Fibroblast of mammary gland (primary cell): ENCODE measurements at places on chromosomes 1 and 21.

- DNase-seq: no peak
These were observed 34.9 kb upstream of the LYPLAL1 start for GRCh38 chr1:219138747-219139146.

DNA sequence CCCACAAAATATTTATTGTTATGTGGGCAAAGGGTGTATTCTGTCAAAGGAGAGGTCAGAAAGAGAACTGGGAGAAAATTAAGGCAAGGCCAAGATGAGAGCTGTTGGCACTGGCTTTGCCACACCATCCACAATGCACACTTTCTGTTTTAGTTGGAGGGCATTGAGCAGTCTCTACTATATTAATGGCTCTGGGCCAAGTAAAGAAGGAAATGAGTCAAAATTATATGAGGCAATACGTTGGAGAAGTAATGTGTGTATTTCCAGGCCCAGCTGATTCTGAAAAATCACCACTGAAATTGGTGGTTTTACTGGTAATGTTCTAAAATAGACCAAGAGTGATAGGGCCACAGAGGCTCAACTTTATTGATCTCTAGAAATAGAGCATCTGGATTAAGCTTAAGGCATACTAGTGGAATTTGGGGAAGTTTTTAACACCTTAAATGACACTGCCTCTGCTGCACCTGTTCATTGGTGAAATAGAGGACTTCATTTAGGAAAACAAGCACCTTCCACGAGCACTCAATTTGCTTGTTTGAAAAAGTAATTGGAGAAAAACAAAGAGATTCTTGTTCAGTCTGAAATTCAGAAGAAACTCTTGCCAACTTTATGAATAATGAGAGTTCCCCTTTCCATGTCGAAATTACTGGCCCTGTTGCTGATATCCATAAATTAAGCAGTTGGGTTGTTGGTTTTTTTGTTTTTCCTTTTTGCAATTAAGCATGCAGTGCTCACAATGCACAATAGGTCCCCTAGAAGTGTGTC, 424.9 kb downstream of the ADGRL2 start:
- DNase-seq: peak; percentile 75

DNA sequence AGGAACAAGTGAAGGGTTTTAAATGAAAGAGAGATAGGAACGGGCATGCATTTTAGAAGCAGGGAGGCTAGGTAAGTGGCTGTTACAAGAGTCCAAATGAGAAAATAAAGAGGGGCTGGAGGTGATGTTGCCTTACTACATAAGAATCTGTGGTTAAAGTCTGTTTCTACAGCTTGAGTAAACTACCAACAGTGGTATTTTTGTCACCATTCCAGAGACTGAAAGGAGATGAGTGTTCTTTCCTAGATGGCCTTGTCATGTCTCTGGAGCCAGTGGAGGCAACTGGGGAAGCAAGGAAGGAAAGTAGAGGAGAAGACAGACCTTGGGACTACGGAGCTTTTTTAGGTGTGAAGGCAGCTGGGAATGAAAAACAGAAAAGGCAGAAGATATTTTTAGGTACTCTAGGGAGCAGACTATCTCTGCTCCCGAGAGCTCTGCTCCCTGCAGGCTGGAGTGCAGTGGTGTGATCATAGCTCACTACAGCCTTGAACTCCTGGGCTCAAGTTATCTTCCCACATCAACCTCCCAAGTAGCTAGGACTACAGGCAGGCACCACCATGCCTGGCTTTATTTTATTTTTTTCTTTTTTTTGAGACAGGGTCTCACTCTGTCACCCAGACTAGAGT, 12.2 kb downstream of the HDAC1 start:
- DNase-seq: peak; percentile 21

DNA sequence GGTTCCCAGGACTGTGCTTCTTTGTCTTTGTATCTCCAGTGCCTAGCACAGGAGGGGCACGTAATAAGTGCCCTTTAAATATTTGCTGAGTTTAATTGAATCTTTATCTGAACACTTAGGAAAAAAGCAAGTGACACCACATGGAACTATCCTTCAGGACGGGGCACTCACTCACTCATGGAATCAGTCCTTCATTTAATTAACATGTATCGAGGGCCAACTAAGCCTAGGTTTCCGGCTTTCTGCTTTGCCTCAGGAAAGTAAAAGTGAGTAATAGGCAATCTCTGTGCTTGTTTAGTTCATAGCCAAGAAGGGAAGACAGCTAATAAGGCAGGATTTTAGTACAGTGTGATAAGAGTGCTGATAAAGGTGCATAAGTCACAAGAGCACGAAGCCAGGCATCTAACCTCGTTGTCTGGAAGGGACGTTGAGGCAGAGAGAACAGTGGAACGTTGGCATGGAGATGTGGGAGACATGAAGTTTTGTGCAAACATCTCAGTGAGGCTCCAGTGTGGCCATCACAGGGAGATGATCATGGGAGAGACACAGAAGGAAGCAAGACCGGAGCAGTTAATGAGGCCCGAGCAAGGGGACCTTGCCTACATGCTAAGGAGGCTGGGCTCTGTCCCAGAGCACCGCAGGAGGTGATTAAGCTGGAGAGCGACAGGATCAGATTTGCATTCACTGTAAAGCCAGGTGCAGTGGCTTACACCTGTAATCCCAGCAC, 54.1 kb upstream of the TRIM67 start:
- DNase-seq: no peak

GRCh38 chr1:15329104-15329820, 80.4 kb upstream of the EFHD2 start:
- peak; percentile 67 for DNase-seq

GRCh38 chr1:156927215-156928042, 7.0 kb downstream of the LRRC71 start:
- peak; percentile 63 for DNase-seq

GRCh38 chr1:99682291-99682751, 36.4 kb downstream of the PALMD start:
- peak; percentile 77 for DNase-seq

- DNase-seq: peak; percentile 65
These were observed 115.0 kb upstream of the TMPRSS2 start for GRCh38 chr21:41622831-41623548.

DNA sequence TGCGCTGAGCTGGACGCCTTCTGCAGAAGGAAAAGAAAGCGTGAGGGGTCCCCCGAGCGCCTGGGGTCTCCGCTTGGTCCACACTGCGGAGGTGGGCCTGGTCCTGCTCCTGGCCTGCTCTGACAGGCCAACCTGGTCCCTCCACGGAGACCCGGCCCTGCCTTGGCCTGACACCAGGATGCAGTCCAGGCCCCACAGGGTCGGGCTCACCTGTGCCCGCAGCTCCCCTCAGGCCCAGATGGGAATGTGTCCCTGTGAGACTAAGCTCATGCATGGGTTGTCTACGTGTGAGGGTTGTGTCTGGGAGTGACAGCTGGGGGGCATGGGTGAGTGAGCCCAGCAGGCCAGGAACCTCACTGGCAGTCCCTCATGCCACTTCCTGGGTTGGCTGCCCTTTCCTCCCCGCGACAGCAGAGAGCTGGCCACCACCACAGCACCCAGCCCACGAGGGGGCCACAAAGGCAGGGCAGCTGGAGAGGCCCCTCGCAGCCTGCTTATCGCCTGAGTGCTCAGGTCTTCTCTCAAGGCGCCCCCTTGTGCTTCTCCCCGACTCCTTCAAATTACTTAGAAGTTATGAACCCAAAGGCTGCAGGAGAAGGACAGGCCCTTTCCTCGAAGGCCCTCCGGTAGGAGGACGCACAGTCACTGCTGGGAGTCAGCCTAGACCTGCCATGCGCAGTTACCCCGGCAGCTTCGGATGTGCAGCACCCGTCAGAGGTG, 41.1 kb downstream of the SLC45A1 start:
- no peak for DNase-seq

DNA sequence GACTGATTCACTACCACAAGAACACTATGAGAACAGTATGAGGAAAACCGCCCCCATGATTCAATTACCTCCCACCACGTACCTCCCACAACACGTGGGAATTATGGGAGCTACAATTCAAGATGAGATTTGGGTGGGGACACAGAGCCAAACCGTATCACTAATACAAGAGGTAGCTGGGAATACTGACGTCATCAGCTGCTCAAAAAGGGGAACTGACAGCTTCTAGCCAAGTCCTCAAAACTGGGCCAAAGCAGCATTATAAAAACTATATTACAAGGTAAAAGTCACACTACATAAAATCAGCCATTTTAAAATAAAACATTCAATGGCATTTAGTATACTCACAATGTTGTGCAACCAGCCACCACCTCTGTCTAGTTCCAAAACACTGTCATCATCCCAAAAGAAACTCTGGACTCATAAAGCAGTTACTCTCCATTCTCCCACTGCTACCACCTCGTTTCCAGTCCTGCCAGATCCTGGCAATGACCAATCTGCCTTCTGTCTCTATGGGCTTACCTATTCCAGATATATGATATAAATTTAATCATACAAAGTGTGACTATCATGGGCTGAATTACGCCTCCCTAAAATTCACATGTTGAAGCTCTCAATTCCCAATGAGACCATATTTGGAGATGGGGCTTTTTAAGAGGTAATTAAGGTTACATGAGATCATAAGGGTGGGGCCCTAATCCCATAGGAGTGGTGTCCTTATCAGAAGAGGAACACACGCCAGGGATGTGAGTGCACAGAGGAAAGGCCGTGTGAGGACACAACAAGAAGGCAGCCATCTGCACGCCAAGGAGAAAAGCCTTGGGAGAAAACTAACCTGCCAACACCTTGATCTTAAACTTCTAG, 192.1 kb downstream of the SETD4 start:
- DNase-seq: no peak

DNA sequence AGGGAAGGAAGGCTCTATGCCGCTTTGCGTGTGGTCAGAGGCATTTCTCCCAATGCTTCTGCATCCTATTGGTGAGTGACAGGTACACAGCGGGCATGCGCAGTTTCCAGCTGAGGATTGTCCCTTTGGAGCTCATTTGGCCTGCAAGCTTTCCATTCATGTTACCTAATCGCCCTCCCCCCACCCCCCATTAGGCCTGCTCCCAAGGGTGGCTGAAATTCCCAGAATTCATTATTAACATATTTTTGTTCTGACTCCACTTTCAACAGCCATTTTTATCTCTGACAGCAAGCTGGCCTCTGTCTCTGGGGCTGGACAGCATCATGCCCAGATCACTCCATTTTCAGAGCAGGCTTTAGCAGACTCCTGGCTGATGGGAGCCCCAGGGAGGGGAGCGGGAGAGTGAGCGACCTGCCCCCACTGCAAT, 25.6 kb downstream of the MIS18A start:
- DNase-seq: peak; percentile 47
